ENCODE measurements at places on chromosomes 16 and 17. TPM values are rescaled to one million over a fixed set of nuclear protein-coding genes. Genes with fewer than 3 reads are reported as not detected.

The SRCIN1 gene
- total RNA-seq, result 0.54 TPM

The NLRC3 gene
- 1.3 TPM for total RNA-seq

- H3K36me3 ChIP-seq, result peaks cover 8% of the 10 kb centered on the region
- H3K27me3 ChIP-seq, result no peaks in the 10 kb centered on the region
- DNase-seq, result peak; percentile 57
- peak within 1 kb of the TSS; percentile 48 for H3K27ac ChIP-seq
- peaks cover 35% of the 10 kb centered on the region for H3K4me1 ChIP-seq
Measured at GRCh38 chr16:569445-570254, at the start of gene PIGQ. Gene PIGQ (plus strand): TSS chr16:569968. CDS start chr16:574075, 4,107 bp downstream.

DNA sequence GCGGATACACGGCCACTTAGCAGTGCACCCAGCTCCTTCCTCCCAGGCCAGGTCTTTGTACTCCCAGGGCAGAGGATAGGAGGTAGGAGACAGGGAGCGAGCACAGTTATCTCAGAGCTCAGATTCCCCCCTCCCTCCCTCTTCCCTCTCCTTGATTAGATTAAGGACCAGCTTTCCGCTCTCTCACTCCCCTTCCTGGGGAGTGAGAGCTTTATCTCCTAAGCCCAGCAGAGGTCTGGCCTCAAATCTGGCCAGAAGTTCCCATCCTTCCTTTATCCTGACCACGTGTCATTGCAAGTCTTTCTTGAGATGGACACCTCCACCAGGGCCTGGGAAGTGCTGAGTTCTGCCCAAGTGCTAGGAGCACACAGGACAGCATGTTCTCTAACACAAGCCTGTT, 5.1 kb downstream of the ARL4D start:
- no peak overlapping the region for H3K4me3 ChIP-seq
- H3K4me1 ChIP-seq, result peaks cover 54% of the 10 kb centered on the region
- no peaks in the 10 kb centered on the region for H3K27me3 ChIP-seq
- H3K36me3 ChIP-seq, result peaks cover 4% of the 10 kb centered on the region
- peak; percentile 32 for DNase-seq

- no peak for DNase-seq
- H3K36me3 ChIP-seq, result no peaks in the 10 kb centered on the region
- no peaks in the 10 kb centered on the region for H3K4me1 ChIP-seq
- no peak overlapping the region for H3K27ac ChIP-seq
Measured at GRCh38 chr17:9928601-9929333, 23.7 kb upstream of the RCVRN start.

Measured in thyroid gland (tissue), 4 donors.